AG09309 (cell line): ENCODE measurements at places on chromosomes 3 and 15.

- DNase-seq, result peak; percentile 92
These were observed 8.3 kb downstream of the PLD1 start for GRCh38 chr3:171801738-171802589.

DNA sequence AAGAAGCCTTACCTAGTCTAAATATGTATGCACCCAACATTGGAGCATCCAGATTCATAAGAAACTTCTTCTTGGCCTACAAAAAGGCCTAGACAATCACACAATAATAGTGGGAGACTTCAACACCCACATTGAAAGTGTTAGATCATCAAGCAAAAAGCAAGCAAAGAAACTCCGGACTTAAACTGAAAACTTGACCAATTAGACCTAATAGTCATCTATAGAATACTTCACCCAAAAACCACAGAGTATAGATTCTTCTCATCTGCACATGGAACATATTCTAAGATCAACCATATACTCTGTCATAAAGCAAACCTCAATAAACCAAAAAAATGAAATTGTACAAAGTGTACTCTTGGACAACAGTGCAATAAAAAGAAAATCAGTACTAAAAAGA, 22.3 kb upstream of the OR5K4 start:
- no peak for DNase-seq

DNA sequence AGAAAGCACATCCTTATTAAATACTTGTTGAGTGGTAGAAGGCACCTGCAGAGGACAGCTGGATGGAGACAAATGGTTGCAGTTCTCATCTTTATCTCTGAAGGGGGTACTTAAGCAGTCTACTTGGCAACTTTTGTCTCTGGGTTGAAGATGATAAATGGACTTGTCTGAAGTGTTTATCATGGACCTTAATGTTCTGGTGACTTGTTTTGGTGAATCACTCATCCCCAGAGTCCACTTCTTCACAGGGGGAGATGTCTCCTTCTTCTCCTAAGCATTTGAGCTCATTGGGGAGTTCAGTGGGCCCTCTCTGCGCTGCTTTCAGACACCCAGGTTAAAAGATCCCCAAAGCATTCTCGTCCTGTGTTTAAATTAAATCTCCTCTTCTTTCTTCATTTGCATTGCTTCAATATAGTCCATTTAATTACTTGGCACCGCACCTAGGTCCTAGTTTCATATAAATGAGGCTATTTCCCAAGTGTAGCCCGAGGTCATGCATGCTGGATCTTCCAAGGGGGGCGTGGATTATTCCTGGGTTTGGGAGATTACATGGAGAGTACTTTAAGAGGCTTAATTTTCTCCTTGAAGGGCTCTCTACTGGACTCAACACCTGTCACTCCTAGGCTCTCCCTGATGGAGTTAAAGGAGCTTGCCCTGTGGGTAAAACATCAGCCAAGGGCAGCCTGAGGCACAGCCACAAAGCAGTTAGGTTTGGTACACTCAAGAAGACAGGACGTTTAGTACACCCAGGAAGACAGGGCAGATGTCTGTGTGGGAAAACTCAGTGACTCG, 239.3 kb upstream of the C2CD4B start:
- DNase-seq, result no peak

GRCh38 chr15:27339138-27339537, 368.2 kb downstream of the GABRG3 start:
- no peak for DNase-seq

DNA sequence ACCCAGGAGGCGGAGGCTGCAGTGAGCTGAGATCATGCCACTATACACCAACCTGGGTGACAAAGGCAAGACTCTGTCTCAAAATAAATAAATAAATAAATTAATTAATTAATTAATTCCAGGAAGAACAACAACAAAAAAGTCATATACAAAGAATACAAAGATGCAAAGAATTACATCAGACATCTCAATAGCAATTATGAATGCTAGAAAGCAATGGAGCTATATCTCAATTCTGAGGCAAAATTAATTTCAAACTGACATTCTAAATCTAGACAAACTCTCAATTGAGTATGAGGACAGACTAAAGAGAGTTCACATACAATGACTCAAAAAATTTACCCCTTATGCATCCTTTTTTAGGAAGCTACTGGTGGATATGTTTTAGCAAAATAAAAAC, 69.6 kb upstream of the CTNNB1 start:
- DNase-seq, result no peak

GRCh38 chr15:81023483-81024264, 23.0 kb downstream of the TLNRD1 start:
- DNase-seq, result peak; percentile 44

DNA sequence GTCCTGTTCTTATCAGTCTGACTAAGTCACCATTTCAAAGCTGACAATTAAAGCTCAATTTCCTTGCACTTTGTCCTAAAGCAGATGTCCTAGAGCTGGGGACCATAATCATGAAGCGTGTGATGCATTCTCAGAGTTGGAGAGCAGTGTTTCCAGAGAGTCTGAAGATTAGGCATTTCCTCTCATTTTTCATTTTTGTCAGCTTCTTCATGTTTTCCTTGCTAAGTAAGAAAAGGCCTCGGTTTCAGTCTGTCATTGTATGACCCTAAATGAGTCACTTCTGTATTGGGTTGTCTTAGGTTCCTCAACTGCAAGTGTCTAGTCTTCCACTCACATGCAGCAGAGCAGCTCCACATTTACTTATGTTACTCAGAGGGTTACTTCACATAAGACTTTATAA, 257.2 kb upstream of the TPRG1 start:
- no peak for DNase-seq

DNA sequence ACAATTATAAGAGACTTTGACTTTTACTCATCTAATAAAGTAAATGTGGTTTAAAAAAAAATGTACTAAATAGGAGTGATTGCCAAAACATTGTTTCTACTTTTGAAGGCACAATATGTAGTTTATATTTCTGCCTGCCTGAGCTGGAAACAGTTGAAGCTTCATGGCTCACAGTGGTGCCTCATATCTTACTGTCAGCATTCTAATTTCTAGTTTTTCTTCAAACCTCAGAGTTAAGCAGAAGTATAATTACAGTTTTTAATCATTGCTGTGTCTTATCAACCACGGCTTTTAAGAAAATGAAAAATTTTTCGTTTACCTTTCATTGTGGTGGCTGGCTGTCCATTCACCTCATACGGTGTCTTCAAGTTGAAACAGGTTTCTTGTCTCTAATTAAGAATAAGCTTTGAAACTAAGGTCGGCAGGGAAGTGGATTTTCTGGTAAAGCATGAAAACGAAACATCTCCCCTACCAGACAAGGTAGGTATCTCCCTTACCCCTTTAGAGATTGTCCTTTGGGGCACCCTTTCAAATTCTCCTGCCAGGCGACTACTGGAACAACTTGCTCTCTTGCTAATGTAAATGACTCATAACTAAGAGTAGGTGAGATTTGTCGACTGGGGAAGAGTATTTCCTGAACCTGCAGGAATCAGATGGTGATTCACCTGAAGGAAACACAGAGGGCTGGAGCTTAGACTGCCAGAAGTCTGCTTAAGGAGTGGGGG, at the start of gene GPR87:
Gene GPR87, minus strand, starts transcription at position 554 of the 725 bp plus-strand sequence. CDS start 16,720 bp downstream, outside the sequence.
- no peak for DNase-seq

- DNase-seq, result no peak
These were observed 6.5 kb downstream of the CHST13 start for GRCh38 chr3:126530171-126531050.
